ENCODE measurements at places on chromosomes 1 and 21. TPM values are rescaled to one million over a fixed set of nuclear protein-coding genes. Genes with fewer than 3 reads are reported as not detected.
A peak's percentile ranks its signal among the peaks of the same experiment; 100 is the strongest.

DNA sequence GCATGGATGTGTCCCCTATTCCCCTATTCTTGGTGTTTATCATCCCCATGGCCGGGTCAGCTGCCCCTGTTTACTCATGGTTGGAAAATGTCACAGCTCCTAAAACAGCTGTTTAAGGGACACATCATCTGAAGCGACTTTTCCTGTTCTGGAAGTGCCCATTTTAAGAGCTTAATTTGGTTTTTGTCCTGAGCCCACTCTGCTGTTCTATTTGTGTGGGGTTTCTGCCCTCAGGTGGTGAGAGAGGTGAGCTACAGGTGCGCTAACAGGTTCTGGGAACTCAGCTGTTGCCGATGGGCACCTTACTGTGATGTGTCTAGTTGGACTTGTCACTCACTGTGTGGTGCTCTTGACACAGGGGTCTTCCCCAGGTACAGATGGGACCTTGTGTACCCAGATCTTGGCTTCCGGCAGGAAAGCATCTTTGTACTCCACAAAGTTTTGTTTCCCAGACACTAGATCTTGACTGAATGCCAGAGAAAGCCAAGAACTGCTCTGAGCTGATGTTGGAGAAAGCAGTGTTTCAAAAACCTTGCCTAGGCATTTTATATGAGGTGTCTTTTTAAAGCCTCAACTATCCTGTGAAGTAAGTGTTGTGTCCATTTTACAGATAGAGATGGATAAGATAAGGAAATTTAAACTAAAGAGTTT is 59.0 kb upstream of the CD1D start:
- H3K4me3 ChIP-seq, result no peak overlapping the region
- peak; percentile 60 for DNase-seq
- H3K27ac ChIP-seq, result no peak overlapping the region
- H3K36me3 ChIP-seq, result no peaks in the 10 kb centered on the region
- peaks cover 2% of the 10 kb centered on the region for H3K27me3 ChIP-seq

GRCh38 chr1:37323486-37324377 is 150.6 kb upstream of the ZC3H12A start:
- no peaks in the 10 kb centered on the region for H3K27me3 ChIP-seq
- no peak overlapping the region for H3K27ac ChIP-seq
- DNase-seq, result no peak
- no peaks in the 10 kb centered on the region for H3K36me3 ChIP-seq

DNA sequence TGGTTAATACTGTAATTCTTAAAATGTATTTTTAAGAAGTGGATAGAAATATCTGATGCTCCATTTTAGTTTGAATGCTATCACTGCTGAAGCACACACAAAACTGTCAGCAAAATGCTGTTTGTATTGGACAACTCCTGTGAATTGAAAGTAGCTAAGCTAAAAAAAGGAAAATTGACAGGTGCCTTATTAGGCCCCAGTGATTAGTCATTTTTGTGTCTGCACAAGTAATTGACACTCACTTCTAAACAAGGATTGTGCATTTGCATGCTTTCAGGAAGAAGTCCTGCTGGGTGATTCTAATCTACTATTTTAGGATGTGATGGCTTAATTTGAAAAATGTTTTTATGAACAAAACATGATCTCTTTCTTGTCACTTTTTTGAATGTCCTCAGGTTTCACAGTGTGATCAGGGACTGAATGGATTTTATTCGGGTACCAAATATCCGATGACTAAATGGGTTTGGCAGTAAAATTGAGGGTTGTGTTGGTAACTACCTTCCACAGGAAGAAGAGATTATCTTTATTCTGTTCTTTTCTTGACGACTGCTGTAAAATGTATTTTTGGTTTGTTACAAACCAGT is 13.0 kb upstream of the MAP3K7CL start:
- H3K4me3 ChIP-seq, result no peak overlapping the region
- no peak for DNase-seq
- no peaks in the 10 kb centered on the region for H3K27me3 ChIP-seq
- no peak overlapping the region for H3K27ac ChIP-seq
- H3K4me1 ChIP-seq, result no peaks in the 10 kb centered on the region

DNA sequence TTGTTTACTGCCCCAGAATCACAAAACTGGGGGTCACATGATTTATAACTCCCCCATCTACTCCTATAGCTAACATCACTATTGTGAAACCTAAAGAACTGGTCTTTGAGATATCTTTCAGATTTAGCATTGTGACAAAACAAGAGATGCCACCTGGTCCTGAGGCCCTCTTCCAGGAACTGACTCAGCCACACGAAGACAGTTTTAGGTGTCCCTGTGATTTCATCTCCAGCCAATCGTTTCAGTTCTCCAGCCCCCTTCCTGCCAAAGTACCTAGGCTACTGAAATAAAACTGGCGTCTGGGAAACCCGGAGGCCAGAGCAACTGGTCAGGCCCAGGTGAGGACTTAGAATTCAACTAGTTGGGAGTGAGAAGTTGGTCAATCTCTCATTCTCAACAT is 36.6 kb downstream of the TBX19 start:
- H3K27me3 ChIP-seq, result no peaks in the 10 kb centered on the region
- H3K4me1 ChIP-seq, result no peaks in the 10 kb centered on the region
- no peak overlapping the region for H3K4me3 ChIP-seq
- H3K36me3 ChIP-seq, result no peaks in the 10 kb centered on the region
- DNase-seq, result no peak

DNA sequence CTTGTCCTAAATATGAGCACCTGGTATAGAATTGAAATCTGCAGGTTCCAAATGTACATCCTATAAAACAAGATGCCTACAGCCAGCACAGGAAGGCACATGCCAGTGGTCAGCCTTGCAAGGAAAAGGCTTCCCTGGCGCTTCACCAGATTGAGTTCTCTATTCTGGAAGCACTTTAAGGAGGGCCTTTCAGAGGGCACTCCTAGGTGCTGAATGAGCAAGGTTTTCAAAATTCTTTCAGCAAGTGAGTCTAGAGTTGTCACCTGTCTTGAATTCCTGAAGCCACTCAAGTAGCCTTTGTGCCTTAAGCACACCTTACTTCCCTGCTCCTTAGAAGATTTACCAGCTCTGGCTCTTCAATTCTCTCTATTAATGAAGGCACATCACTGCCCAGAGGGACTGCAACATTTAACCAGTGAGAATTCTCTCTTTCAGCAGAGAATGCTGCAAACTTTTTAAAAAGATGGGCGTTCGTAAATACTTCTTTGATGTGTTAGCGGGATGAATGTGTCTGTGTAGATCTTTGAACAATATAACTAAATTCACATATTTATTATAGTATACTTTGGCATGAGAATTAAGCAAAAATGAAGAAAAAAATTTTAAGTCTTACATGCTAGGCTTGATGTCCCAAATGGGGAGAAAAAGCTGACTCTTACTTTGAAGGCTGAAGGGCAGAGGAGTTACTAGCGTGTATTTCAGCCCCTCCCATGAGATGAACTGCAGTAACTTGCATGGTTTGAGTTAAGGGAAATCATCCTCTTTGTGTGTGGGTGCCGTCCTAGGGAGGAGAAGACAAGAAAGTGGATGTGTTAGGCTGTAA is 162.0 kb downstream of the NTPCR start:
- no peaks in the 10 kb centered on the region for H3K27me3 ChIP-seq
- no peaks in the 10 kb centered on the region for H3K36me3 ChIP-seq
- peak overlapping the region; percentile 58 for H3K27ac ChIP-seq
- no peak for DNase-seq
- peaks cover 15% of the 10 kb centered on the region for H3K4me1 ChIP-seq

GRCh38 chr1:9746211-9746610 is 77.6 kb downstream of the CLSTN1 start:
- H3K4me1 ChIP-seq, result no peaks in the 10 kb centered on the region
- peaks cover 72% of the 10 kb centered on the region for H3K36me3 ChIP-seq
- no peak overlapping the region for H3K27ac ChIP-seq
- H3K4me3 ChIP-seq, result no peak overlapping the region
- no peaks in the 10 kb centered on the region for H3K27me3 ChIP-seq
- no peak for DNase-seq

- H3K27me3 ChIP-seq, result no peaks in the 10 kb centered on the region
- no peaks in the 10 kb centered on the region for H3K4me1 ChIP-seq
- H3K4me3 ChIP-seq, result no peak overlapping the region
- DNase-seq, result no peak
- H3K36me3 ChIP-seq, result no peaks in the 10 kb centered on the region
These were observed 178.8 kb downstream of the KCNJ6 start for GRCh38 chr21:37737507-37737906.

DNA sequence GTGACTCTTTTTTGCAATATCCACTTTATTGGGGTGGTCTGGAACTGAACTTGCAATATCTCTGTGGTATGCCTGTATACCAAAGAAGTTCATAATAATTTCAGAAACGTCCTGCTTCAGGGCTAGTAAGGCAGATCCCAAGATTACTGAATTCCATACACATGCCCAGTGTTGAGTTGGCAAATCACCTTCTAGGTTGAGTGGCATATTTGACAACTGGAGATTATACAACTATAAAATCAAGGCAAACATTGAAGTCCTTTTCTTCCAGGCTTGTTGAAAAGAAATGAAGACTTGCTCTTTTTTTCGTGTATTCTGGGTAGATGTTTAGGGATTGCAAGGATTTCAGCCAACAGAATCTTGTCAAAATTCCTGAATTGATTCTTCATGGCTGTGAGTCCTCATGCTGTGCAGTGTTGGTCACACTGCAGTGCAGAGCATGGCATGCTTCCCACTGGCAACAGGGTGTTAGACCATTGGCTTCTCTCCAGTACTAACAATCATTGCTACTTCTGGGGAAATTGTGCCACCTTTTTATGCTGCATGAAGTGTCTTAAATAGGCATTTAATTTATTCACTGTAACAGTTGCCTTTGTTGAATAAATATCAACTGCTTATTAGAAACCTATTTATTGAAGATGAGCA is 367.1 kb upstream of the ADGRL4 start:
- no peak overlapping the region for H3K27ac ChIP-seq
- no peaks in the 10 kb centered on the region for H3K4me1 ChIP-seq
- H3K27me3 ChIP-seq, result no peaks in the 10 kb centered on the region
- H3K4me3 ChIP-seq, result no peak overlapping the region
- H3K36me3 ChIP-seq, result no peaks in the 10 kb centered on the region

GRCh38 chr1:165383067-165383466 is 26.6 kb upstream of the LMX1A start:
- no peak overlapping the region for H3K27ac ChIP-seq
- peaks cover 10% of the 10 kb centered on the region for H3K27me3 ChIP-seq
- no peak overlapping the region for H3K4me3 ChIP-seq

Gene MYCL
- 8.9 TPM for polyA plus RNA-seq

Gene APOBEC4
- polyA plus RNA-seq, result 0.02 TPM

Gene ZNF593OS
- polyA plus RNA-seq, result 0.87 TPM

Gene AADACL3
- polyA plus RNA-seq, result 0.07 TPM

Gene DNALI1
- polyA plus RNA-seq, result 2.1 TPM

Gene CLCA2
- polyA plus RNA-seq, result 3.4 TPM
